SK-MEL-5 (cell line): ENCODE measurements at places on chromosomes 11 and 22. TPM values are rescaled to one million over a fixed set of nuclear protein-coding genes. Genes with fewer than 3 reads are reported as not detected.
A peak's percentile ranks its signal among the peaks of the same experiment; 100 is the strongest.

Gene CCDC81
- total RNA-seq, result not detected in 2 replicates

Gene OR4C16
- not detected in 2 replicates for total RNA-seq

GRCh38 chr11:121649798-121650197, 197.0 kb upstream of the SORL1-AS1 start:
- no peak for DNase-seq

DNA sequence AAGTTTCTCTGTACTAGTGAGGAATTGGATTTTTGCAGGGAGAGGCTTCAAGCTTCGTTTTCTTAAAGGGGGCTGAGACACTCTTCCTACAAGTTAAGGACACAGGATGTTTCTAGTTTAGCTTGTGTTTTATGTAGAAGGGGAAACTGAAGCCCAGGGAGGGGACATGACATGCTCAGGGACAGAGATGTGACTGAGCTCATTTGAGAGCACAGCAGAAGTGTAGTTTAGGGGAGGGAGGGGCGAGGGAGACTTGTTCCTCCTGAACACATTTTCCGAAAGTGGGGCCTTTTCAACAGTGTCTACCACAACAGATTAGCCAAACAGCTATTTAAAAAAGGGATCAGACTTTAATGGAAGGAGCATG, 148.1 kb downstream of the FBXO7 start:
- DNase-seq, result no peak

DNA sequence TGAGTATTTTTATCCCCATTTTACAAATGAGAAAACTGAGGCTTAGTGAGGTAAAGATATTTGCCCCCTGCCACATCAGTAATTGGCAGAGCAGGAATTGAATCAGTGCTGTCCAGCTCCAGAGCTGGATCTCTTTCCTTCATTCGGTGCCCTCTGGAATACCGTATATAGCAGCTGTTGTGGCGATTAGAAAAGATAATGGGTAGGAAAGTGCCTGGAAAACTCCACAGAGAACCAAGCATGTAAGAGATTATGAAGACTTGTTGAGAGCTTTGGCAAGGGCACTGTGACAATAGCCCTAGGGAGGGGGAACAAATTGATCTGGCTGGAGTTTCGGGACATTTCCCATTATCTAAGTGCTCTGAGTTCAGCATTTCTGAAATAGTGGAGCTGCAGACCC, 82.5 kb upstream of the TEAD1 start:
- DNase-seq, result peak; percentile 22

DNA sequence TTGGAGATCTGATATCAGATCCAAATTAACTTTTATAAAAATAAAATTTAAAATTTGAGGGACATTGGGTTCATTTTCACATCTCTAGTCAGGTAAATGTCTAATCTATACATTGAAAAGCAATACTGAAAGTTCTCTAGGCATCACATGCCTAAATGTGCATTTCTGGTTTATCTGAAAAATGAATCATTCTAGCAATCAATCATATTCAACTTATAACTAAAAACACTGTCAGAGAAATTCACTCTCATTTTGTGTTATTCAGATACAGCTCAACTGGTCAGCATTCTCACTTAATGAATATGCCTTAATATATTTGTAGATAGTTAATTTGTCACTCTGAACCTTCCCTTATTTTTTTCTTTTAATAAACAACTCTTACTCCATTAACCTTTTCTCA, 243.2 kb downstream of the CASP12 start:
- DNase-seq, result no peak
